ENCODE measurements at places on chromosomes 2 and 18.

DNA sequence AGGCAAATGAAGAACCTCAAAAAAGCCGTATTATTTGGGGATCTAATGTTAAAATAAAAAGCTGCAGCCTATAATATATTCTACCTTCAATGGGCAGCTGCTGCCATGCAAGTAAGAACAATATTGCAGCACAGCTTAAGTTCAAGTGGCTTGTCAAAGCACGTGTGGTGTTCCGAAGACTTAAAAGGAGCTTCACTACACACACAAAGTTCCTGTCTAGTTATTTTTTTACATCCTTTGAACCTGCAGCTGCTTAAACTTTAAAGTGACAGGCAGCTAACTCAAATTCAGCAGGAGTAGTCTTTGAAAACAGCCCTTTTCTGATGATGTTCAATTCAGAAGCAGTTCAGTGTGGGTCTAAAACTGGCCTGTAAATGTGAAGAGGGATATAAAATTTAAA lies 85.8 kb upstream of the XIRP2 start:
- no peak for DNase-seq

- no peak for DNase-seq
Measured at GRCh38 chr18:48375150-48375800, 33.9 kb downstream of the ZBTB7C start.

- DNase-seq, result no peak
Measured at GRCh38 chr2:46831051-46831868, 84.3 kb downstream of the MCFD2 start.

GRCh38 chr2:236749346-236749745 lies 179.7 kb downstream of the ACKR3 start:
- no peak for DNase-seq

- no peak for DNase-seq
Measured at GRCh38 chr2:43715300-43716098, 39.3 kb upstream of the C1GALT1C1L start.

GRCh38 chr2:234494361-234495250 lies 2.3 kb downstream of the ARL4C start:
- DNase-seq, result no peak
